ENCODE measurements at places on chromosomes 1 and 21.

GRCh38 chr1:45148209-45148825, 58.1 kb downstream of the ZSWIM5 start:
- no peak for DNase-seq

- DNase-seq: no peak
These were observed 23.2 kb downstream of the KANK4 start for GRCh38 chr1:62295921-62296491.

- DNase-seq: no peak
These were observed 380.5 kb upstream of the VAMP3 start for GRCh38 chr1:7390604-7391000.

- DNase-seq: no peak
These were observed 130.5 kb downstream of the ETS2 start for GRCh38 chr21:38936240-38936639.

Measured in germinal center (tissue), 1 donor.